ENCODE measurements at places on chromosomes 4 and X.
A peak's percentile ranks its signal among the peaks of the same experiment; 100 is the strongest.

DNA sequence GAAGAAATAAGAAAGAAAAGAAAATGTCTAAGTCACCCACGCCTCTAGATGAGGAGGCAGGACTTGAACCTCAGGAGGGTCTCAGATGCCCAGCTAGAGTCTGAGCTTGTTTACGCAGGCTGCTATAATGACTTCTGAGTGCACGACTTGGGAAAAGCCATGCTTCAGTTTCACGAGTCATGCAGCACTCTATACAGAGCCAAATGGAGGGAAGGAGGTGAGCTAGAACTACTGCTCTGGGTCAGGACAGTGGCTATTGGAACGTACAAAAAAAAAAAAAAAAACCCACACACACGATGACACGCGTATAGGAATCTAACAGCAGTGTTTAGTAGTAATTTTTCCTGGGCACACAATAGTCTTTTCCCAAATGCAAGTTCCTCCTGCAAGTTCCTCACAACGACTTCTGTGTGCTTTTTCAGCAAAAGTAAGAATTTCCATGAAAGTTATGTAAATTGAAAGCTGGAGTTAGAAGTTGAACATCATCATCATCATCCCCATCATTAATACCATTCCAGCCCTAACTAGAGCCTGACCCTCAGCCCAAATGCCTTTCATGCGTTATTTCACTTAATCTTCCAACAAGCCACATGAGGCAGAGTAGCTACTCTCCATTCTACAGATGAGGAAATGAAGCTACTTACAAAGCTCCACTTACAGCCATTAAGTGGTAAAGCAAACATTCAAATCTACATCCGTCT, 36.6 kb downstream of the IRF2 start:
- DNase-seq: no peak

- no peak for DNase-seq
Measured at GRCh38 chr4:122766950-122767349, 34.4 kb downstream of the BBS12 start.

DNA sequence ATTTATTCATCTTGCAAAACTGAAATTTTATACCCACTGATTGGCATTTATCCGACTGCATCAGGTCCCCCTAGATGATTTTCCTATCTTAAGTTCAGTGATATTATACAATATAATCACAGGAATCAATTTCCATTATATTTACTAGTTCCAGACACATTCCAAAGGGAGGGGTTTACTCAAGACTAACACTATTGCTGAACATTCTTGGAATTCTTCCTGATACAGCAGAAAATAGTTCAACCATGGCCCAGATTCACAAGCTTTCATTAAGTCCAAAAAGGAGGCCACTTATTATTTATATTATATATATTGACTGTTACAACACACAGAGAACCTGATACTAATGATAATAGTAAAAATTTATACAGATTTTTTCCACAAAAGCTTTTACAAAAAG, 2353.6 kb downstream of the PCDH7 start:
- DNase-seq: no peak

DNA sequence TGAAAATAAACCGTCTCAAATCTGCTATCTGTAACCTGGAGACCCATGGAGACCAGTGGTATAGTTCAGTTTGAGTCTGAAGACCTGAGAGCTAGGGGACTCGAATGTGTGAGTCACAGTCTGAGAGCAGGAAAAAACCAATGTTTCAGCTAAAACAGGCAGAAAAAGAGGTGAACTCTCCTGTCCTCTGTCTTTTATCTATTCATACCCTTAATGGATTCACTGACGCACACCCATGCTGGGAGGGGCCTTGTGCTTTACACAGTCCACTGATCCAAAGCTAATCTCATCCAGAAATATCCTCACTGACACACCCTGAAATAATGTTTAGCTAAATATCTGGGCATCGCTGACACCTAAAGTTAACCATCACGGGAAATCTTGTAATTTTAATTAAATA, 297.9 kb downstream of the GPM6A start:
- no peak for DNase-seq

DNA sequence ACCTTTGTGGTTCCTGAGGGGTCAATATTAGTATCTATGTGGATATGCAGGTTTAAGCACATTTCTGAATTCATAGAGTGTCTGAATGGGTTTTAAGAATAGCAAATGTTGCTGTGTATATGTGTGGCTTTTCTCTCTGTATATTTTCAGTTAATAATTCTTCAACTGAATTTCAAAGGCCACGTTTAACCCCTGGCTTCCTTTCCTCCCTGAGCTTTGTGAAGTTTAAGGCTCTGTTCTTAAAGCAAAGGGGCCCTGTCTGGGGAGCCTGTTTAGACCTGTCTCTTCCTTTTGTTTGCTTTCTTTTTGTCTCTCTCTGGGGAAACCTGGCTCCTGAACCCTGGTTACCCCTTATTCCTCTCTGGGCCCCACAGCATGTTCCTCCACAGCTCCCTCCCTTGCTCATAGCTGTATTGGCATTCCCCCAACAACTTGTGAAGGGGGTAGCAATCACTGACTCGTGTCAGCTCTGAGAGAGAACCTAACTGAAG, 139.1 kb downstream of the COL4A6 start:
- DNase-seq: no peak

- no peak for DNase-seq
Measured at GRCh38 chrX:77693594-77693993, 92.4 kb downstream of the ATRX start.

DNA sequence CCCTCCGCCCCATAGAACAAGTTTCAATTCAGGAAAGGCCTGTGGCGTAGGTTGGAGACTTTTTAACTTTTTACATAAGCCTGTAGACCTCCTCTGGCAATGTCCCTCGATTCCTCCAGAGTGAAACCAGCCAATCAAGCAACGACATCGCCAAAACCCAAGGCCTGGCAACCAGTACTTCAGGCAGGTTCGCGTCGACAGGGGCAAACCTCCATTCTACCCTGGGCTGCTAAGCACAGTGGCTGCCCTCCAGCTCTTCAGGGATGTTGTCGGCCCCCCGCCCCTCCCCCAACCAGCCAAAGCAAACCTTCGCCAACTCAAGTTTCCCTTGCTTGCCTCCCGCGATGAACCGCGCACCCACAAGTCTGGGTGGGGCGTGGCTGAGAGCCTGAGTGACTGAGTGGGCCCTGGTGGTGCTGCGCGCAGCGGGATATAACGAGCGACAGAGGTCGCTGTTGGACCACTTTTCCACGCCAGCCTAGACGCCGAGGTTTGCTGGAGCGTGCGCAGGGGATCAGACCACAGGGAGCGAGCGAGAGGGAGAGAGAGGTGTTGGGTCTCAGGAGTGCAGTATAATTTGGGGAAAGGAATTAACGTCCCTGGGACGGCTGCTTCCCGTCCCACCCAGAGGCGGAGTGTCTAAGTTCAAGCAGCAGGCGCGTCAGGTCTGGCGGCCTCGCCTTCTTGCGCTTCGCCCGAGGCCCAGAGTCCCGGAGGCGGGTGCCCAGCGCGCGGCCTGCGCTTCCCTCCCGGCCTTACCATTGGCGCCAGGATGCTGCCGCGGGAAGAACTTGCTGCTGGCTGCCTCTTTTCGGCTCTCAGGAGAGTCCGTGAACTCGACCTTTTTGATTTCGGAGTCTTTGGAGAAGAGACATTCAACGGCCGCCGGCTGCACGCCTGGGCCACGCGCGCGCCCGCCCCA, 9.0 kb upstream of the PITX2 start:
- no peak for DNase-seq

DNA sequence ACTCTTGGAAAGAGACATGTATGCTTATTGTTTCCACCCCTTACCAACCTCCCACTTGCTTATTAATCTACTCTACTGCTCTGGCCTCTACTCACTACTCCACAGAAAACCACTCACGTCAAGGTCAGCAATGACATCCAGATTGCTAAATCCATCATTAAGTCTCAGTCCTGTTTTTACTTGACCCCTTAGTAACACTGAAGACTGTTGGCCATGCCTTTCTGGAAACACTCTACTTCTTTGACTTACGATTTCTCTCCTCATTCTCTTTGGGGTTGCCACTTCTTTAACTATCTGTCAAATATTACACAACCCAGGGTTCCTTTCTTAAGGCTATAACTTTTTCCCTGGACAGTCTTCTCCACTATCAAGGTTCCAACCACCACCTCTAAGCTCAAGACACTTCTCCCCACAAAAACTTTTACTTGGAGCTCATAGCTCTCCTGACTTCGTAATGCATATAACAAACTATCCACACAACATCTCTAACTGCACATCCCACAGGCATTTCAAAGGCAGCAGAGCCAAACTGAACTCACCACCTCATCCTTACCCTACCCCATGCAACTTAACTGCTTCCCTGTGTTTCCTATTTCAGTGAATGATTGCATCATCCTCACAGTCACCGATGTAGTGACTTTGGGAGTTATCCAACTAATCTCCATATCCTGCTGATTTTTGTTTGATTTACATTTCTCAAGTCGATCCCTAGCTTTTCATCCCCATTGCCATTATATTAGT, 15.8 kb upstream of the MAGEA4 start:
- peak; percentile 58 for DNase-seq

DNA sequence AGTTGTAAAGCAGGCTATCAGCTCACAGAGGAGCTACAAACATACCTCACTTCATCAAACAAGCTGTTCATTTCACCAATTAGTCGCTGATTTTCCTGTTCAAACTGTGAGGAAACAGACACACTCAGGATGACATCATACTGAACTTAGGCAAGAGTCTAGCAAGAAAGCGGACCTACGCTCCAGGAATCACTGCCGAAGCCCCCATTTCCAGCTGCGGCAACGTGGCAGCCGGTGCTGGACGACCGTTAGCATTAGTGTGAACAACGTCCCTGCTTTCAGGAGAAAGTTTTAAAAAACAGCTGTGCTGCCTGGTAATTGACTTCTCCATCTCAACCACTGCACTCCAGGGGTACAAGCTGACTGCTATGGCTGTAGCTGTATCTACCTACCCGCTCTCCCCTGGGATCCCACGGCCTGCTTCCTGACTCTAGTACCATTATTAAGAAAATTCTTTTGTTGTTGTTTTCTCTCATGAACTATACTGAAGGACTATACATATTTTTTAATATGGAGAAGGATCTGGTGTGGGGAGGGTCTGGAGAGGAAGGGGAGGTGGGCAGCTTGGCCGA, 38.3 kb downstream of the NSG1 start:
- no peak for DNase-seq
